ENCODE measurements at places on chromosomes 3 and 15. TPM values are rescaled to one million over a fixed set of nuclear protein-coding genes. Genes with fewer than 3 reads are reported as not detected.

ACTC1 gene
- total RNA-seq = not detected

- DNase-seq = no peak
These were observed 128.6 kb upstream of the ADPGK start for GRCh38 chr15:72912121-72912520.

DNA sequence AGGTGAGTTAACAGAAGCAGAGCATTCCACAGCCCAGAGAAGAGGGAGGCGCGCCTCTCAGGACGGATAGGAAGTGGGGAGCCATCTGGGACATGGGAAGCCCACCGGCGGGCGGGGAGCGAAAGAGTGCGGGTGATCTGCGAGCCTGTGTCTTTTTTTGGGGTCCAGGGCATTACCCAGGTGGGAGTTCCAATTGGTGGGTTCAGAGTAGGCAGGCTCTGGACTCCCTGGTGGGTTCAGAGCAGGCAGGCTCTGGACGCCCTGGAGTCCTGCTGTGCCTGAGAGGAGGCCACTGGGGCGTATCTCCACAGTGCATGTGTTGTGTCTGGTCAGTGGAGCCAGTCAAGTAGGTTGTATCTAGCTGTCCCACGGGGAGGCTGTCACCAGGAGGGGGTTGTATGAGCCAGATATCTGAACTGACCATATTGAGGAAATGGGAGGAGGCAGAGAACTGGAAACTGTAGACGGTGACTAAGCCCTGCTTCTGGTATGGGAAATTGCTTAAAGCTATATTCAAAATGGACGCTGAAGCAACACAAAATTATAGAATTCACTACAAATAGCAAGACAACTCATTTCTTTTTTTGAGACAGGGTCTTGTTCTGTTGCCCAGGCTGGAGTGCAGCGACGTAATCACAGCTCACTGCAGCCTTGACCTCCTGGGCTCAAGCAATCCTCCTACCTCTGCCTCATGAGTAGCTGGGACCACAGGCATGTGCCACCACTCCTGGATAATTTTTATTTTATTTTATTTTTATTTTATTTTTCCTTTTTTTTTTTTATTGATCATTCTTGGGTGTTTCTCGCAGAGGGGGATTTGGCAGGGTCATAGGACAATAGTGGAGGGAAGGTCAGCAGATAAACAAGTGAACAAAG is 34.5 kb upstream of the CHST2 start:
- DNase-seq = peak; percentile 97

DNA sequence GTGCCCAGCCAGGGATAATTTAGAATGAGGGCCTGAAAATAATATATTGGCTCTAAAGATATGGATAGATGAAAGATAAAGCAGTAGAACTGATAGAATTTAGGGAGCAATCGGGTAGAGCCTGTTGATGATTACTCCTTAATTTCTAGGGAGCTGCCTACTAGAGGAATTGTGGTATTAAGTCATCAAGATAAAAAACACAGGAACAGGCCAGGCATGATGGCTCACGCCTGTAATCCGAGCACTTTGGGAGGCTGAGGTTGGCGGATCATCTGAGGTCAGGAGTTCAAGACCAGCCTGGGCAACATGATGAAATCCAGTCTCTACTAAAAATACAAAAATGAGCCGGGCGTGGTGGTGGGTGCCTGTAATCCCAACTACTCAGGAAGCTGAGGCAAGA is 130.4 kb downstream of the PCCB start:
- DNase-seq = peak; percentile 78

DNA sequence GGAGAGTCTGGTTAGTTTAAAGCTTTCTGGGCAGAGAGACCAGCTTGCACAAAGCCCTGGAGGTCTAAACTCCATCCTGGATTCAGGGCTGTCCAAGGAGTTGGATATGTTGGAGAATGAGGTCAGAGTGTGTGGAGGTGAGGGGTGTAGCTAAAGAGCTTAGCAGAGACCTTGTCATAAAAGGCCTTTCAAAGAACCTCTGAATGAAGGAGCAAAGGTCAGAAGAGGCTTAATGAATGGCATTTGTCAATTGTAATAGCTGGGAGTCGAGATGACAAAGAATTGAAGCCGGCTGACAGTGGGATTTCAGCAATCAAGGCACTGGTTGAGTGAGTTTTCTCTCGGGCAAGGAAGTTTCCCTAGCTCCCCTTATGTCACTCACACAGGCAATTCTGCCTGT is 202.6 kb downstream of the PDCD6IP start:
- no peak for DNase-seq

DNA sequence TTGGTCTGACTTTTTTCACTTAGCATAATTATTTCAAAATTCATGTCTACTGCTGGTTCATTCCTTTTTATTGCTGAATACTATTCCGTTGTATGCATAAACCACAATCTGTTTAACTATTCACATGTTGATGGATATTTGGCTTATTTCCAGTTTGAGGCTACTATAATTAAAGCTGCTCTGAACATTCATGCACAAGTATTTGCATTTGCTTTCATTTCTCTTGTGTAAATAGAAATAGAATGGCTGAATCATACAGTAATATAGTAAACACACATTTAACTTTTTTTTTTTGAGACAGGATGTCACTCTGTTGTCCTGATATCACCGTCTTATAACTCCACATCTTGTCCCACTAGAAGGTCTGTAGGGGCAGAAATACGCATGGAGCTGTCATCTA is 57.3 kb downstream of the NMNAT3 start:
- no peak for DNase-seq

GRCh38 chr3:28476194-28476593 is 127.6 kb upstream of the AZI2 start:
- DNase-seq = no peak

DNA sequence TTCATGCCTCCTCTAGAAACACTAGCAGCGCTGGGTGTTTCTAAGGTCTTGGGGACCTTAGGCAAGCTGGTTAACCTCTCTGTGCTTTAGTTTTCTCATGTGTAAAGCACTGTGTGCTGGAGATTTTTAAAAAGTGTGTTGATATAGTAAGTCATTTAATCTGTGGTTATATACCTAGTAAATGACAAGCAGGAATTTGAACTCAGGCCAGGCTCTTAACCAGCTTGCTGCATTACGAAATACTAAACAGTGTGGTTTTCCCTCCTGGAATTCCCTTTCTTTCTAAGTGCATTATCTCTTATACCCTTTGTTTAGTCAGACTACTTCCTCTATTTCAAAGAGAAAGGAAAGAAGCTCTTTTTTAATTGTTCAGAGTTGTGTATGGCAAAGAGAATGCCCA is 26.5 kb downstream of the NEO1 start:
- peak; percentile 15 for DNase-seq

DNA sequence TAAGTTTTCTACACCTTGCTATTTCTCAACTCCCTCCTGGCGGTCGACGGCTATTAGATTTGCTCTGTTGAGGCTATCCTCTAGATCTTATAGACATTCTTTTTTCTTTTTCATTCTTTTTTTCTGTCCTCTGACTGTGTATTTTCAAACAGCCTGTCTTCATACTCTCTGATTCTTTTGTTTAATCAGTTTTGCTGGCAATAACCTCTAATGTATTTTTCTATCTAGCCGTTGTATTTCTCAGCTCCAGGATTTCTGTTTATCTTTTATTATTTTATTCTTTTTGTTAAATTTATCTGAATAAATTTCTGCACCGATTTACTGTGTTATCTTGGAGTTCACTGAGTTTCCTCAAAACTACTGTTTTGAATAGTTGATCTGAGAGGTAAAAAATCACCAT is 31.5 kb downstream of the NLGN1 start:
- DNase-seq = no peak

GRCh38 chr3:42387802-42388651 is 22.4 kb downstream of the LYZL4 start:
- DNase-seq = no peak

- peak; percentile 67 for DNase-seq
These were observed 51.0 kb downstream of the NKIRAS1 start for GRCh38 chr3:23865595-23866396.

DNA sequence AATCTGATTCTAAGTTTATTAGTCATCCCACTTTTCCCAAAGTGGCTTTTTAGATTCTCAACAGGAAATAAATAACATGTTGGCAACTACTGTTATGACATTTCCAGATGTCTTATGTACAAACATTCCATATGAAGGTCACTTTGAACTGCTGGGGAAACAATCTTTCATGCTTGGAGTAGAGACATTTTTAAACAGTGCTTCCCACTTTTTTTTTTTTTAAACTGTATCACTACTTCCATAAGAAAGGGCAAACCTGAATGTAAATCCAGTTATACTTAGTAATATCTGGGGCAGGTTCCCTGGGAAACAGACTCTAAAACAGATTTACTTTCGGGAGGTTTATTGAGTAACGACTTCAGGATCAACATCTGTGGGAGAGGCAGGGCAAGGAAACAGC is 473.8 kb downstream of the TAFA4 start:
- no peak for DNase-seq

- DNase-seq = no peak
These were observed 16.9 kb upstream of the CLDN1 start for GRCh38 chr3:190339130-190339529.

PP2D1 gene
- total RNA-seq = not detected

GOLGA8O gene
- total RNA-seq = 1.1 TPM

- no peak for DNase-seq
These were observed 389.1 kb upstream of the RARB start for GRCh38 chr3:25038922-25039321.

- DNase-seq = no peak
These were observed 407.3 kb downstream of the GBE1 start for GRCh38 chr3:81354119-81354518.

DNA sequence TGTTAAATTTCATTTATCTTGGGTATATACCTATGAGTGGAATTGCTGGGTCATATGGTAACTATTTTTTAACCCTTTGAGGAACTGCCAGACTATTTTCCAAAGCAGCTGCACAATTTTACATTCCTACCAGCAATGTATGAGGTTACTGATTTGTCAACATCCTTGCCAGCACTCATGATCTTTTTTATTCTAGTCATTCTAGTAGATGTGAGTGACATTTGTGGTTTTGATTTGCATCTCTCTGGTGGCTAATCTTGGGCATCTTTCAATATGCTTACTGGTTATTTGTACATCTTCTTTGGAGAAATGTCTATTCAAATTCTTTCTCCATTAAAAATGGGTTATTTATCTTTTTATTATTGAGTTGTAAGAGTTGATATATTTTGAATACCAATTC is 21.3 kb upstream of the LRRC58 start:
- no peak for DNase-seq

DNA sequence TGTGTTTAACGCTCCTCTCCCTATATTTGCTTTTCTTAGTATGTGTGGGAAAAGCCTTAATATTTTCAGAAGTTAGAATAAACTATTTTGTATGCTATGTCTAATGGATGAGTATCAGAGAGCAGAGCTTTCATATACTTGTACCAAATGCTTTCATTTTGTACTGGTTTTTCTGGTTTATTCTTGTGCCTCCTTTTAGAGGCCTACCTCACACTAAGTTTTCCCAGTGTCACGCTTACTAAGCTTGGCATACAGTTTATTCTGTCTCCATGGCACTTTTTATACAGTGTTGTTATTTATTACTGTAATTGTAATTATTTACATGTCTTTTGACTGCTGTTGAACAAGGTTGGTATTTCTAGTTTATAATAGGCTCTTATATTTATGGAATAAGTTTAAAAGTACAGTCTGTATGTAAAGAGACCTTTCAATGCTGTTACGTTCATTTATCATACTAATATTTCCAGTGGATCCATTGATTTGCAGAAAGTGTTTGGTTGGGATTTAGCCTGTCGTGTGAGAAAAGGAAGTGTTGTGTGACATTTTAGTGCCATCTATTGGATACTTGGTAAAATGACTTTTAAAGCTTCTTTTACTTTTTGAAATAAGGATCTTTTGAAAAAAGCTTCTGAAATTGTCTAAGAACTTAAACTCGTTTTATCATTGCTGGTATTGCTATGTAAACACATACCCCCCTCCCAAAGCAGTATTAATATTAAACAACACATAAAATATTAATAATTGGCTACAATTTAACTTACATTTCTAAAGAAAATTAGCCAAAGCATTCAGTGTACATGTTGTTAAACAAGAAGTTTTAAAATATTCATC is 5.2 kb upstream of the EBLN2 start:
- DNase-seq = no peak

DNA sequence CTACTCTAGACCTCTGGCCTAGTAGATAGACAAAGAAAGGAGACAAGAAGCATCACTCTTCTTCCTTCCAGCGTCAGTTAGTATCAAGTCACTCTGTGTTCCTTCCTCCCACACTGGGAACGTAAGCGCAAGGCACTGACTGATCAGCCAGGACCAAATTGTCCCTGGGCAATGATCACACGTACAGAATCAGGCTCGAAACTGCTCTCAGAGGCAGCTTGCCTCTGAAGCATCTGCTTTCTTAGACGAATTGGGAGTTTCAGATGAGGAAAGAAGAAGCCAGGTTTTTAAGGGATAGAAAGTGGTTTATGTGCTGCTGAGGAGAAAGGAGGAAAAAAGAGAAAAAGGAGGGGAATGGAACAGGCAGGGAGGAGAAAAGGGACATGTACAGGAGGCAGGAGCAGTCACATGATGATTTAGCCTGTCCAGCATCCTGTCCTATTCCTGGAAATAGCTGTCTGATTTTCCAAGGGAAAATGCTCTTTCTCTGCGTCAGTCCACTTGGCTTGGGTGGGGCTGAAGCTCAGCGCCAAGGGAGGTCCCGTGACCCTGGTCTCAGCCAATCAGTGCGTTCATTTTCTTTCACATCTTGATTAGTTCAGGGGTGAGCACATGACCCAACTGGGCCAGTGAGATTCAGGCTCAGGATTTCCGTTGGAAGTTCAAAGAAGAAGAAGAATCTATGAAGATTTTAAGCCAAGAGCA is 102.0 kb upstream of the PRICKLE2 start:
- DNase-seq = no peak

GRCh38 chr3:126134219-126134975 is 46.0 kb downstream of the ALDH1L1 start:
- peak; percentile 94 for DNase-seq

DNA sequence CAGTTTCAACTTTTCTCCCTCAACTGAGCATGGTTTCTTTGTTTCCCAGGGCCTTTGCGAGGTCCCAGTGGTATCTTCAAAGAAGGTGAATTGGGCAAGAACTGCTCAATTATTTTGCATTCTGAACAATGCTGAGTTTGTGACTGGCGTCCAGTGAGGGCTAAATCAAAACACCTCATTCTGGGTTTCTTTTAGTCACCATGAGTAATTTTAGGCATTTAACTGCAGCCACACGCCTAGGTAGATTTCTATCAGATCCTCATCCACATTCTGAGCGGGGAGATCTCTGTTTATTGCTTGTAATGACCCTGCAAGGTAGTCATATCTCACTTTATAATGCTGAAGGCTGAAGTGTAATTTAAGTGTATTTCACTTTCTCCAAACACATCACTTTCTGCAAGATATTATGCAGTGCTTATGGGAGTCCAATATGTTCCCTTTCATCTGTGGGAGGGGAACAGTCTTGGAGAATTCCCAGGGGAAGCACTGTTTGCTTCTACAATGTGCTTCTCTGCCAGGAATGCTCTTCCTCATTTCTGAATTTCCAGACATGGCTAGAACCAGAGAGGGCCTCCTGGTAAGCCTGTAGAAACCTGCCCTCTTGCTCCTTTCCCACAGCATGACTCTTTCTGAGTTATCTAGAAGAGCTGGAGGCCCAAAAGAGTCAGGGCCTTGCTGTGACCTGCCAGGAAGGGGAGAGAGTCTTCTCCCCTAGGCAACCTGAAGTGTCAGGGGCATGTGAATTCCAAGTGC is 91.7 kb downstream of the FRMD4B start:
- peak; percentile 50 for DNase-seq
